Activated CD8-positive, alpha-beta memory T cell treated with anti-CD3 and anti-CD28 coated beads for 48 hours (primary cell): ENCODE measurements at places on chromosomes 16 and 17.

DNA sequence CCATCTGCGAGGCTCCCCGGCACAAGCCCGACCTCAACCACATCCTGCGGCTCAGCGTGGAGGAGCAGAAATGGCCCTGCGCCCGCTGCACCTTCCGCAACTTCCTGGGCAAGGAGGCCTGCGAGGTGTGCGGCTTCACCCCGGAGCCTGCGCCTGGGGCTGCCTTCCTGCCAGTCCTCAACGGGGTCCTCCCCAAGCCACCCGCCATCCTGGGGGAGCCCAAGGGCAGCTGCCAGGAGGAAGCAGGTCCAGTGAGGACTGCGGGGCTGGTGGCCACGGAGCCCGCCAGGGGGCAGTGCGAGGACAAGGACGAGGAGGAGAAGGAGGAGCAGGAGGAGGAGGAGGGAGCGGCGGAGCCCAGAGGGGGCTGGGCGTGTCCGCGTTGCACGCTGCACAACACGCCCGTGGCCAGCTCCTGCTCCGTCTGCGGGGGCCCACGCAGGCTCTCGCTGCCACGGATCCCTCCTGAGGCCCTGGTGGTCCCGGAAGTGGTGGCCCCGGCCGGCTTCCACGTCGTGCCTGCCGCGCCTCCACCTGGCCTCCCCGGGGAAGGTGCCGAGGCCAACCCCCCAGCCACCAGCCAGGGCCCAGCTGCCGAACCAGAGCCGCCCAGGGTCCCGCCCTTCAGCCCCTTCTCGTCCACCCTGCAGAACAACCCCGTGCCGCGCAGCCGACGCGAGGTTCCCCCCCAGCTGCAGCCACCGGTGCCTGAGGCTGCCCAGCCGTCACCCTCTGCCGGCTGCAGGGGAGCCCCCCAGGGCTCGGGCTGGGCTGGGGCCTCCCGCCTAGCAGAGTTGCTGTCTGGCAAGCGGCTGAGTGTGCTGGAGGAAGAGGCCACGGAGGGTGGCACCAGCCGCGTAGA, 13.1 kb upstream of the PRR35 start:
- DNase-seq, result no peak

GRCh38 chr16:31010585-31011325, at the start of gene STX1B:
Gene STX1B, minus strand, starts transcription at chr16:31010638. Its CDS starts 242 bp downstream, at chr16:31010396.
- DNase-seq, result no peak

GRCh38 chr17:17052462-17053221, 10.4 kb downstream of the MPRIP start:
- no peak for DNase-seq

DNA sequence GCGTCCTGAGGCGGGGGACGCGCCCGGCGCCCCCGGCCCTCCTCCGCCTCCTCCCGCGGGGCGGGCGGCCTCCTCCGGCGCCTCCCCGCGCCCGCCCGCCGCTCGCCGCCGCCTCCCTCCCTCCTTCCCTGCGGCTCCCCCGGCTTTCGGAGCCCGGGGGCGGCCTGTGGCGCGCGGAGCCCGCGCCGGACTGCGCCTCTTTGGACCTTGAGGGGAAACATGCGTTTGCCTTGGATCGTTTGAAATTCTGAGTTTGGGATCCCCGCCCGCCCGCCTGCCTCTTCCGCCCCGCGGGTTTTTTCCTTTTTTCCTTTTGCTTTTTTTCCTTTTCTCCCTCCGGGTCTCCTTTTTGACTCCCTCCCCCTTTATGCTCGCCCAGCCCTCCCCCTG, 390 bp downstream of the ZNRF1 start:
- no peak for DNase-seq
